HS-27A (cell line): ENCODE measurements at places on chromosomes 11 and 22.
A peak's percentile ranks its signal among the peaks of the same experiment; 100 is the strongest.

DNA sequence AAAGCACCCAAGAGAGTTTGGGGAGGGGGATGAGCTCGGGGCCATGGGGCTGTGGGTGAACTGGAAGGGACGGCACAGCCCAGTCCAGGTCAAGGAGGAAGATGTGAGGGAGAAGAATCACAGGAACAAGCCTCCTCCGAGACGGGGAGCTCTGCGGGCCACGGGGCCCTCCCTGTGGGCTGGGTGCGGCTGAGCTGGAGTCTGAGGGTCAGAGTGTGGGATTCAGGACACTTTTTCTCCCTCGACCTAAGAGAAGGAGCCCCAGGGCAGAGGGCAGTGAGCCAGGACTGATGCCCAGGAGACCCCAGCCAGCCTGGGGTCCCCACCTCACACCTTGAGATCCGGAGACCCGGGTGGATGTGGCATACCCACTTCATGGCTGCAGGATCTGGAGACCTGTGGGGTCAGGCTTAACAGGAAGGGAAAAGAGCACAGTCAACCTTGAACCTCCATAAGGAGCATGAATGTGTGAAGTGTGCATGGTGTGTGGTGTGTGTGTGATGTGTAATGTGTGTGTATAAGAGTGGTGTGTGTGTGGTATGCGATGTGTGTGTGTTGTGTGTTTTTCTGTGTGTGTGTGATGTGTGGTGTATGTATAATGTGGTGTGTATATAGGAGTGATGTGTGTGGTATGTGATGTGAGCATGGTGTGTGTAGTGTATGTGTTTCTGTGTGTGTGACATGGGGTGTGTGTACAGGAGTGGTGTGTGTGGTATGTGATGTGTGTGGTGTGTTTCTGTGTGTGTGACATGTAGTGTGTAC is 504.6 kb downstream of the BRD1 start:
- DNase-seq, result no peak

GRCh38 chr11:75524665-75525432 is 892 bp downstream of the GDPD5 start:
- no peak for DNase-seq

- peak; percentile 96 for DNase-seq
Measured at GRCh38 chr22:18031695-18032454, 7.5 kb upstream of the MICAL3 start.

- DNase-seq, result no peak
Measured at GRCh38 chr22:21725956-21726649, 9.5 kb downstream of the YPEL1 start.

- DNase-seq, result no peak
Measured at GRCh38 chr11:21650961-21651360, 541.9 kb upstream of the ANO5 start.

DNA sequence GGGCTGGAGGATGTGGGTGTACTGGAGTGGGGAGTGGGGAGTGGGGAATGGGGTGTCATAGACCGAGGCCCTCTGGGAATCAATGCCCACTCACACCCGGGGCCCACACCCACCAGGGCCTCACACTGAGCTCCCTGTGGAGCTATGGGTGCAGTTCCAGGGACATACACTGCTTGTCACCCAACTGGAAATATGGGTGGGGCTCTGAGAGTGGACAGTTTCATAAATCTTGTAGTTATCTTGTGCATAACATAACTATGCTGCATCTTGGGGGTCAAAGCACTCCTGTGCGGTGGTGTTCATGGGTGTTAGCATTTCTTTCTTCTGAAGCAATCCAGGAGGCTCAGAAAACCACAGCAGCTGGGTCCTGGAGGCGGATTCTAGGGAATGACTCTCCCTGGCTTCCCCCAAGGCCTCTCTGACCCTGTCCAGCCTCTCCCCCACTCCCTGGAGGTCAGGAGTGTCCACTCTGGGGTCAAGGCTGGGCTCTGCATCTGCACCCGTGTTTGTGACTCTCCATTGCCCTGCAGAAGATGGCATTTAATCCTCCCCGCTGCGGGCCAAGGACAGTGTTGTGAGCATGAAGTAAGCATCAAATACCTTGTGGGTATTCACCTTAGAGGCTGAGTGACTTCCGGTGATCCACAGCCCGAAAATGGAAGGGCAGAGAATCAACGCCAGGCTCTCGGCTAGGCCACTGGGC is 172.5 kb downstream of the CTTN start:
- DNase-seq, result no peak

DNA sequence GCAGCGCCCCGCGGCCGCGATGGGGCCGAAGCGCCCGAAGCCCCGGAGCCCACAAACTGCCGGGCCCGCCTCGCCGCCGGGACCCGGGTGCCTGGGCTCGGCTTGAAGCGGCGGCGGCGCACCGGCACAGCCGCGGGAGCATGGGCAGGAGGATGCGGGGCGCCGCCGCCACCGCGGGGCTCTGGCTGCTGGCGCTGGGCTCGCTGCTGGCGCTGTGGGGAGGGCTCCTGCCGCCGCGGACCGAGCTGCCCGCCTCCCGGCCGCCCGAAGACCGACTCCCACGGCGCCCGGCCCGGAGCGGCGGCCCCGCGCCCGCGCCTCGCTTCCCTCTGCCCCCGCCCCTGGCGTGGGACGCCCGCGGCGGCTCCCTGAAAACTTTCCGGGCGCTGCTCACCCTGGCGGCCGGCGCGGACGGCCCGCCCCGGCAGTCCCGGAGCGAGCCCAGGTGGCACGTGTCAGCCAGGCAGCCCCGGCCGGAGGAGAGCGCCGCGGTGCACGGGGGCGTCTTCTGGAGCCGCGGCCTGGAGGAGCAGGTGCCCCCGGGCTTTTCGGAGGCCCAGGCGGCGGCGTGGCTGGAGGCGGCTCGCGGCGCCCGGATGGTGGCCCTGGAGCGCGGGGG is 346 bp downstream of the FJX1 start:
- DNase-seq, result no peak

DNA sequence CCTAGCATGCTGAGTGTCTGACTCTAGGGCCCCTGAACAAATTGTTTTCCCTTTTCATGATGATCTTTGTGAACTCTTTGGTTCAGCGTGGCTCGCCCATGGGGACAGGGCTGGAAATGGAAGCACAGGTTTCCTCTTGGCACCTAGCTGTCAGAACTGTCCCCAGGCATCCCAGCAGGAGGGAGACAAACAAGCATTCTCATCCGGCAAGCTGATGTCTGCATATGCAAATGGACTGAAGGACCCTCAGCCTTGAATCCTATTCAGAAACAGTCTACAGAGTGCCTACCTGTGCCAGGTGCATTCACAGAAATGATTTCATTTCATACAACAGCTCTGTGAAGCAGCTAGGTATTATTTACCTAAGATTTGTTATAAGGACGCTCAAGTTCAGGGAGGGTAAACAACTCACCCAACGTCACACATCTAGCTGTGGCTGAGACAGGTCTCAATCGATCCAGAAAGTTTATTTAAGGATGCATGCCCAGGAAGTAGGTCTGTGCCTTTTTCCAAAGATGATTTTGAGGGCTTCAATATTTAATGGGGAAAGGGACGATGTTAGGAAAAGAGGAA is 176.4 kb downstream of the KIRREL3 start:
- DNase-seq, result no peak

- DNase-seq, result no peak
Measured at GRCh38 chr11:47391077-47391583, 12.8 kb upstream of the SPI1 start.

DNA sequence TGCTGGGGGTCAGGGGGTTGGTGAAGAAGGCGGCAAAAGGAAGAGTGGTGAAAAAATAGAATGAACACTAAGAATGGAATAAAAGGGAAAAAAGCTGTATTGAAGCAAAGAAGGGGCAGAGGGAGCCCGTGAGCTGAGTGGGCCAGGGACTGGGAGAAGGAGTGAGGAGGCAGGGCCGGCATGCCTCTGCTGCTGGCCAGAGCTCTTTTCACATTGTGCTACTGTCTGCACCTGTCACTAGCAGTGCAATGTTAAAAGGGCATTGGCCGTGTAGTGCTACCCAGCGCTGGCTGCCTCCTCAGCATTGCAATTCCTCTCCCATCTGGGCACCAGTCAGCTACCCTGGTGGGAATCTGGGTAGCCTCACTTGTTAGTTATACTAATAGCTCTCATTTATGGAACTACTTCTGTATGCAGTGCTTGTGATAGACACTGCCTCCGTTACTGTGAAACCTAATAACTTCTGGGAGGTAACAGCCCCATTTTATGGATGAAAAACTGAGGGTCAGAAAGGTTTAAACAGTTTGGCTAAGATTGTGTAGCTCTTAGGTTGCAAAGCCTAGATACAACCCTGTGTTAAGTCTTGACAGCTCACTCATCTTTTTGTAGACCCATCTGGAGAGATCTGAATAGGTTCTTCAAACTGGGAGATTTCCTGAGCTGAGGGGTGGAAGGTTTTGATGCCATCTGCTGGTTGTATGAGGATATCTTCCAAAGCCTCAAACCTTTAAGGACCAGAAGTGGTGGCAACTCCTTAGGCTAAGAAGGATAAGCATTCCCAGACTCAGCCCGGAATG is 8.5 kb downstream of the YPEL4 start:
- DNase-seq, result no peak

DNA sequence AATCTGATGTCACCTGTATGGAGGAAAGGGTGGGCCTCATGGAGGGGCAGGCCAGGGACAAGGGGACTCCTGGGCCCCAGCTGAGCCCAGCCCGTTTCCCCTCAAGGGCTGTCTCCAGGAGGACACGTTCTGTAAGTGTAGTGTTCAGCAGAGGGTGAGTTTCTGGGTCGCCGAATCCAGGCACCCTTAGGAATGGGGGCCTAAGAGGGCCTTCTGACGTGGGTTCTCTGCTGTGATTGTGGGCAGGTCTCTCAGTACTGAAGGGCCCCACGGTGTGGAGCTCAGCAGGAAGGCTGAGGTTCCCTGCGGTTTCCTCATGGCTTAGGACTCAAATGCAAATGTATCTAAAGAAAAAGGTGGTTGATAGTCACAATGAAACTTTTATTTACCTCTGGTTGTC is 6.5 kb downstream of the PTDSS2 start:
- DNase-seq, result no peak

DNA sequence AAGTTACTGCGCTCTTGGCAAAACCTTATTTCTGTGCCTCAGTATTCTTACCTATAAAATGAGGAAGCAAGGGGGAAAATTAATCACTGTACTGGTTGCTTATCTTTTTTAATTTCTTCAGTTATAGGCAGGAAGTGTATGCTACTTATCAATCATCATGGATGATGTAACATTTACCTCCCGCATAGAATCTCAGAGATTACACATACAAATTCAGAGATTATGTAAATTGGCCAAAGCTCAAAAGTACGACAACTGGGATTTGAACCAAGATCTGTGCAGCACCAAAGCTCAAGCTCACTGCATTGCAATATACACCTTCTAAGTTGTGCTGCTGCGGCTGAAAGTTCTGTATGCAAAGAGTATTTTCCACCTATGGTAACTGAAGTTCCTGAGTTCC is 83.0 kb downstream of the PDHX start:
- DNase-seq, result no peak

DNA sequence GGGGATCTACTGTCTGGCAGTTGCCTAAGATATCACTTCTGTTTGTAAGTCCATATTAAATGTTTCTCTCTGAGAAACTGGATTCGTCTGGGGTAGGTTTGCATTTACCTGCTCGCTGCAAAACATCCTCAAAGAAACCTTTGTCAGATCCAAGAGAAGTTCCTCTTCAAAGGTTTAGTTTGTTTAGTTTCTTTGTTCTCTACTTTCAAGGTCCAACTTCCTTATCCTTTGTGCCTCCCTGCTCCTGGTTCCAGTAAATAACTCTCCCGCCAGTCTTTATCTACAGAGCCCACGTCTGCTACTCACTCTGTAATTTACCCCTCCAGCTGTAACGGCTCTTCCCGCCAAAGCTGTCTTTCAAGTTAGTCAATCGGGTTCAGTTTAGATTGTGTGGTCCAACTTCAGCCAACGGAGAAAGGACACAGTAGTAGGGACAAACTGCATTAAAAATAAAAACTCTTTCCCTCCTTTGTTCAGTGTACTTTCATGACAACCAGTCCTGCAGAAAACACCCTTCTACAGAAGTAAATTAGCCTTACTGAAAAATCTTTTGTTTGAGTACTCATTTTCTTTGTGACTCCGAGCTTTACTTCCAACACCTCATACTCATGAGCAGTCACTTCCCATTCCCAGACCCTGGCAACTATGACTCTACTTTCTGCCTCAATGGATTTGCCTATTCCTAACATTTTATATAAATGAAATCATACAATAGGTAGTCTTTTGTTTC is 41.0 kb downstream of the TMPRSS5 start:
- no peak for DNase-seq

- no peak for DNase-seq
Measured at GRCh38 chr11:20021212-20021611, 139.1 kb downstream of the DBX1 start.

DNA sequence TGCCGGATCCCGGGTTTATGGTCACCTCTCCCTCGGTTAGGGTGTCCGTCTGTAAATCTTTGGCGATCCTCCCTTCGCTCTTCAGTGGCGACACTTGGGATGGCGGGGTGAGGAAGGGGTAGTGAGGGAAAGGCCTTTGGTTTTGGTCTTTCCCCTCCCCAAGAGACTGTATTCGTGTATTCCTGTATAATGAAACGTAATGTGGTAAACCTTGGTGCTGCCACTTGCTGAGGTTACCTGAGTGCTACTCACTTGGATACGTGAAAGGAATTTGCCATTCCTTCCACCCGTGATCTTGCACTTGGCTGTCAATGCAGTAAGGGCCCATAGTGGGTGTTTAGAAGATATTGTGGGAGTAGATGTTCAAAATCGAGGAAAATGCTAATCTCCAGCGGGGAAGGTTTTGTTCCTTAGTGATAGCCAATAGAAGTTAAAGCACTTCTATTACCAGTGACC is 578 bp upstream of the NUP160 start:
- no peak for DNase-seq

DNA sequence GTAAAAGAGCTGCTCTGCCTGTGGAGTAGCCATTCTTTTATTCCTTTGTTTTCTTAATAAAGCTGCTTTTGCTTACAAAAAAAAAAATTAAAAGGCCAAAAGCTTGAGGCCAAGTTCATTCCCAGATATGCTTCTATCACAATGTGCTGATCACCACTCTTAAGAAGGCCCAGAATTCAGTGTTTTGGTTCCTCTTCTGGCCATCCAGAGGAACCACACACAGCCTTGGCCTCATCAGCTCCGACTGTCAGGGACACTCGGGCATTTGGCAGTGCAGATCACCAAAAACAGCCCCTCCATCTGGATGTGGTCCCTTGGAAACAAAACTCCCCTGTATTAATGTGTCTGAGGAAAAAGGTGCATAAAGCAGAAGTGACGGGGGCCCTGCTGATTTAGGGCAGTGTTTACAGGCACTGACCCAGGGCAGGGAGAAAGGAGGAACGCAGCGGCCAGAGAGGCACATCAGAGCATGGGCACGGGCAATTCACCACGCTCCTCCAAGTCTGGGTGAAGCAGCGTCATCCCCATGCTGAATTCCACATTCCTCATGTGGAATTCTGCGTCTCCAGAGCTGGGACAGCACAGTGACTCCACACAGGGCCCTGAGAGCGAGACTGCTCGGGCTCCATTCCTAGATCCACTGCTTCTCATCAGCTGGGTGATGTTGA is 17.7 kb downstream of the POLDIP3 start:
- no peak for DNase-seq

GRCh38 chr11:76765863-76766350 is 17.2 kb upstream of the TSKU start:
- DNase-seq, result no peak
